GM23248 (cell line): ENCODE measurements at places on chromosomes 7 and 10.
A peak's percentile ranks its signal among the peaks of the same experiment; 100 is the strongest.

- DNase-seq = no peak
Measured at GRCh38 chr7:108838198-108838597, 268.5 kb downstream of the DNAJB9 start.

DNA sequence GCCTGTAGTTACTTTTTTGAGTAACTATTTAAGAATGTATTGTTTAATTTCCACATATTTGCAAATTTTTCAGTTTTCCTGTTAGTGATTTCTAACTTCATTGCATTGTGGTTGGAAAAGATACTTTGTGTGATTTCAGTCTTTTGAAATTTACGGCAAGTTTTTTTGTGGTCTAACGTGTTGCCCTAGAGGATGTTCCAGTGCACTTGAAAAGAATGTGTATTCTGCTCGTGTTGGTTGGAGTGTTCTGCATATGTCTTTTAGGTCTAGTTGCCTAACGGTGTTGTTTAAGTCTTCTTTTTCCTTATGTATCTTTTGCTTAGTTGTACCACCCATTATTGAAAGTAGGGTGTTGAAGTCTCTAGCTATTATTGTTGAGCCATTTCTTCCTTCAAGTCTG lies 59.7 kb downstream of the LCOR start:
- DNase-seq = no peak

DNA sequence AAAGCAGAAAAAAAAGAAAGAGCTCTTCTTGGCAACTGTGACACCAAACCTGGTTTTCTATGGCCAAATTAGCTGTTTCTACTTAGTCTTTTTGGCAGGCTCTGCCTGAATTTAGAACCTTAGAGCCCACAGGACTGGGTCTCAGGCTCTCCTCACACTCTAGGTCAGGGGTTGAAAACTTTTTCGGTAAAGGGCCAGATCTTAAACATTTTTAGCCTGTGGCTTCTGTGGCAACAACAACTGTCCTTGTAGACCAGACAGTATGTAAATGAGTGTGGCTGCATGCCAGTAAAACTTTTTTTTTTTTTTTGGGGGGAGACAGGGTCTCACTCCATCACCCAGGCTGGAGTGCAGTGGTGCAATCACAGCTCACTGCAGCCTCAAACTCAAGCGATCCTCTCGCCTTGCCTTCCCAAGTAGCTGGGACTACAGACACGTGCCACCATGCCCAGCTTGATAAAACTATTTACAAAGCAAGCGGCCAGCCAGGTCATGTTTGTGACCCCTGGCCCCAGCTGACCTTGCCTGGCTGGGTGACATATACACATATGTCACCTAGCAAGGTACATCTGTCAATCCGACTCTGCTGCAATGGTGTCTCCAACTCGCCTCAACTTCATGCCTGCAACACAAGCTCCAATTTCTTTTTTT lies 17.4 kb downstream of the KPNA7 start:
- DNase-seq = no peak

DNA sequence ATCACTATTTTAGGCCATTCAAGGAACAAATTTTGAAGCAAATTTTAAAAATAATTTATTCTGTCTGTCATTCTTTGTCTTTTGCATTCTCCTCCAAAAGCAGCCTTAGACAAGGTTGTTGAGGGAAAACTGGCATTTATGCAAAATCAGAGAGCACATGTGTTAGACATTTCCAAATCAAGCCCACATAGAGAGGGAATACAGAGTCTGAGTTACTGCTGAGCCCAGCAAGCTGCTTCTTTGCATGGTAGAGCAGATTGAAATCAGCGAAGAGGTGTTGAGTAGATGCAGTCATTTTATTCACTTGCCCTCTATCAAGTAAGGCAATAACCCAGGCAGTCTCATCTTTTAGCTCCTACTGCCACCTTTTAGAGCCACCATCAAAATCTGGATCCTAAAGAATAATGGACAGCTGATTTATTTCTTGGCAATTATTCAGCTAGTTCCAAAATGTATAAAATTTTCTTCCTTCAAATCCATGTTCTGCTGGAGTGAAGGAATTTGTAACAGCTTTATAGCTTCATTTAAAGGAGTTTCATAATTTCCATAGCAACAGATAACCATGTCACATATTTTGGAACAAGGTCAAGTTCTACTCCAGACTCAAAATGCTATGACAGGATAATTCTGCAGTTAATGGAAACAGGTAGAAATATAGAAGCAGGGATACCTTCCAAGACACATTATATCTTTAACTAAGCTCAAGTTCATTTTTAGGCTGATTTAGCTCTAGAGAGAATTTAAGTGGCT lies 7.3 kb upstream of the PCDH15 start:
- DNase-seq = no peak

- DNase-seq = peak; percentile 86
Measured at GRCh38 chr7:29748286-29749099, 57.8 kb upstream of the WIPF3 start.

- DNase-seq = peak; percentile 89
Measured at GRCh38 chr7:140607441-140607989, 33.1 kb downstream of the DENND2A start.

DNA sequence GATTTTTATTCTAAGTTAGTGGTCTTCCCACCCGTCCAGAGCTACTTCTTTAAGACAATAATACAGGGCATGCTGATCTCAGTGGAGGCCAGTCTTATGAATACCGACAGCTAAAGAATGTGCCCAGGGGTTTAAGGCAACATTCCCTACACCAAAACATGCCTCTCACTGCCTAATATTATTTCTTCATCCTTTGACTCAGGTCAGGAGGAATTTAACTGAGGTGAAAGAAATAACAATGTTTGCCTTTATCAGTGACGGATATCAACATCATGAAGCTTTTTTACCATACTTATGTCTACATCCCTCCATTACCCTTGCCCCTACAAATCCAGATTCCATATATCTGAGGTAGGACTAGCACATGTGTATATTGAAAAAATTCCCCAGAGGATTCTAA lies 33.3 kb upstream of the TES start:
- peak; percentile 77 for DNase-seq

GRCh38 chr10:97270523-97271154 lies 21.8 kb downstream of the ARHGAP19 start:
- peak; percentile 68 for DNase-seq

DNA sequence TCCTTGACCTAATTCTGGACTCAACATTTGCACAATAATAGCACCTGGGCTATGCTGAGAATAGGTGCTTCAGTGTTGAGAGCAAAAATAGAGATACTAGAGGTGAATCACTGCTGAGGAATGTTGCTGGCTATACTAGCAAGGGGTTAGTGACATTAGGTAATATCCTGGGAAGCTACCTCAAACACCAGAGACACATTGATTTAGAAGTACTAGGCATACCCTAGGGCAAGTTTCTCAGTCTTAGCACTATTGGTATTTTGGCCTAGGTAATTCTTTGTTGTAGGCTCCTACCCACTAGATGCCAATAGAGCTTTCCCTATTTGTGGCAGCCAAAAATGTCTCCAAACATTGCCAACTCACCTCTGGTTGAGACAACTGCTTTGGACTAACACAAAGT lies 484.0 kb upstream of the MBL2 start:
- DNase-seq = no peak

DNA sequence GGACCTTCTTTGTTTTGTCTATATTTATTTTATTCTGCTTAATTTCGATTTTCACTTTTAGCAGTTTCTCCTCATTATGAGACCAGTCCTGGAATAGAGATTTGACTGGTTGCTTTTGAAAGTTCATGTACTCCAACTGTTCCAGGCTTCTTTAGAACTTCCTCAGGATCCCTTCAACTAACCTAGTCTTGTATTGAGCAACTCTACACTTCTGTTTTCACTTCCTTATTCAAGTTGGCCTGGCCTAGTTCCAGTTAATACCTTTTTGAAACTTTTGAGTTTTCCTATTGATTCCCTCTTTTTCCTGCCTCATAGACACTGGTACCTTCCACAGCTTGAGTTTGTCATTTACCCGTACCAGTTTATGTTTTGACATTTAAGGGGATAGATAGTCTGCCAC lies 421.7 kb downstream of the ATRNL1 start:
- DNase-seq = no peak

DNA sequence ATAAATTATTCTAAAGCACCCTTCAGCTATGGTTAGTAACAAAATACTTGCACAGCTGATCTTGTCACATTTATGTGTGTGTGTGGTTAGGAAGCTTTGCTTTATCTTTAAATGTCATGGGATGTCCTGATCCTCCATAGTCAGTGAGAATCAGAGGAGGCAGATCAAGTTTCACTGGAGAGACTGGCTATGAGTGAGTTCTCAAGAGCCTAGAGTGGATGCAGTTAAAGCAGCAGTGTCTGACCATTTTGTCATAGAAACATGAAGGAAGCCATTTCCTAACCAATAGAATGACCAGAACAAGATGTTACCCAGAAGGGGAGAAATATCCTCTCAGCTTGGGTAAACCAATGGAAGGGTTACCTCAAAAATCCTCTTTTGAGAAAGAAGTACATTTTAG lies 207.2 kb upstream of the DKK1 start:
- no peak for DNase-seq

DNA sequence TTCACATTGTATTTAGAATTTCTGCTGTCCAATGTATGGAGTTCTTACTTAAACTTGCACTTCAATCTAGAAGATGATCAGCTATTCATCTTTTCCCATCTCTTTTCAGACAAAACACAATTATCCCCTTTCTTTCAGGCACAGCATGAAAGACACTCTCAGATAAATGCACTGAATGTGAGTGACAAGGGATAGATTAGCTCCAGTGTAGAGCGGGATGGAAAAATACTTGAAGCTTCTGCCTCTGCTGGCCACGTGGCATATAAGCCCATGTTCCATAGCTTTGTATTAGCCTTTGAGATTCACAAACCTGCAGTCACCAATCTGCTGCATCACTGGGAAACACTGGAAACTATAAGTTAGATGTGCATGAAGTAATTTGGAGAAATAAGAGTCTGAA lies 162.2 kb upstream of the FAM3C start:
- no peak for DNase-seq

- no peak for DNase-seq
Measured at GRCh38 chr10:47046321-47047126, 135.3 kb downstream of the PTPN20 start.
